ENCODE measurements at places on chromosomes 13 and 19.

DNA sequence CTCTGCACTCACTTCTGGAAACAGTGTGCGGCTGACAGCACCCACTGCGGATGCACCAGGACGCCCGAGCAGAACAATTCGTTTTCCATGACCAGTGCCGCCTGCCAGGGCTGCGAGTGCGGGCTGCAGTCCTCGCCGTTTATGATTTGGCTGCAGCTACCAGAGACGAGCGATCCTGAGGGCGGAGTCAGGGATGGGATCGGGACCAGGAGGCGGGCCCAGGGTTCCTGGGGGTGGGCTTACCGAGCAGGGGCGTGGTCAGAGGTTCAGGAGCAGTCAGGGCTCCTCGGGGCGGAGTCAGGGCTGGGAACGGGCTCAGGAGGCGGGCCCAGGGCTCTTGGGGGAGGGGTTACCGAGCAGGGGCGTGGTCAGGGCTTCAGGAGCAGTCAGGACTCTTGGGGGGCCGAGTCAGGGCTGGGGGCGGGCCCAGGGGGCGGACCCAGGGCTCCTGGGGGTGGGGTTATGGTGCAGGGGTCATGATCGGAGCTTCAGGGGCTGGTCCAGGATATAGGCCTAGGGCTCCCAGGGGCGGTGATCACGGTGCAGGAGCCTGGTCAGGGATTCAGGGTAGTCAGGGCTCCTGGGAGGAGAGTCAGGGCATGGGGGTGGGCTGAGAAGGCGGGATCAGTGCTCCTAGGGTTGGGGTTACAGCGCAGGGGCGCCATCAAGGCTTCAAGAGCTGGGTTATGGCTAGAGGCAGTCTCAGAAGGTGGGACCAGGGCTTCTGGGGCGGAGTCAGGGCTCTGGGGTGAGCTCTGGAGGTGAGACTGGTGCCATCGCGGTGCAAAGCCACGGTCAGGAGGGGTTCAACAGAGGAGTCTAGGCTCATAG, 1.7 kb downstream of the KLK4 start:
- DNase-seq: no peak

DNA sequence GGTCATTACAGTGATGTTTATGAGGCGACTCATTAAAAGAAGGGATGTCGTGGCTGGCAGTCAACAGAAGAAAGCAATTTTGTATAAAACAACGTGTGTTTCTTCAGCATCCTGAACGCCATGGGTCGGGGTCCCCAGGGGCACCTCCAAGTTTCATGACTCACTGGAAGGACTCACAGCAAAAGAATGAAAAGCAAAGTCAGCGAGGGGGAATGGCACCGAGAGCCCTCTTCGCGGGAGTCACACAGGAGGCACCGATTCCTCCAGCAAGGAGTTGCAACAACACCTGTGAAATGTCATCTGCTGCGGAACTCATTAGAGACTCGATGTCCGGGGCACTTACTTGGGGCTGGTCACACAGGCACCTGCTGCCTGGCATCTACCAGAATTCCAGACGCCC, 130.7 kb upstream of the PEG3 start:
- no peak for DNase-seq

DNA sequence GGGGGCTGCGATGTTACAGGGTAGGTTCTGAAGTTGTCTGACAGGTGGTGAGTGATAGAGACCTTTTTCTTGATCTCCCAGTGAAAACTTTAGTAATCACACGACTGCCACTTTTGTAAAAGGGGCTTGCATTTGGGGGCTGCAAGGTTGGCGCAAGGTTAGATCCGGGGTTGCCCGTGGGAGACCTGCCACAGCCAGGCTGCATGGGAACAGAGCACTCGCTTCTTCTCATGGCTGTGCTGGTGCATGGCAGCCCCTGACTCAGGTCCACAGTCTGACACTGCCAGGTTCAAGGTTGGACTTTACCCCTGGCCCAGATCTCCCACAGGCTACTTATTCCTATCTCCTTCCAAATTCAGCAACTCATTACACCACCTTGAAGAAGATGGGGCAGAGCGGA, 1190.4 kb downstream of the UQCRFS1 start:
- DNase-seq: no peak

DNA sequence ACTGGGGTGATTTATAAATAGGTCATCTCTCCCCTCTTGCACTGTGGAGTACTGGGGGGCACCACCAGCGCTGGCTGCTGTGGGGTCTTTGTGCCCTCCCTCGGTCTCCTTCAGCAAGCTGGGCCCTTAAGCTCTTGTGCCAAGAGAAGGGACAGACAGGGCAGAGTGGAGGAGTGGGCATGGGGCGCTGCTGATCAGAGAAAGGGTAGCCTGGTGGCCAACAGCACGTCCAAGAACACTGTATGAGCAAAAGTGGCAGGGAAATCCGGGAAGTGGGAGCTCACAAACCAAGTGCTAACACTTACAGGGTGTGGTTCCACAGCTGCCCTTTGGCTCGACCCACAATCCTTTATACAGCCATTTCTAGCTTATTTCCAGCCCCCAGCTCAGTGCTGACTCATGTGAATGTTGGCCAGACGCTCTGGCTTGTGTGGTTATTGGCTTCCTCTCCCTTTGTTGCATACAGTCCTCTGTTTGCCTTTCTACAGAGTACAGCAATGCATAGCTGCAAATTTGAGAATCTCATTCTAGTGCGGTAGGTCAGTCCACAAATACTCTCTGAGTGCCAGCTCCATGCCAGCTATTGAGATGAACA, 298.8 kb downstream of the SHISA2 start:
- peak; percentile 74 for DNase-seq

- DNase-seq: no peak
Measured at GRCh38 chr13:40163066-40164000, 503.1 kb downstream of the FOXO1 start.

GRCh38 chr19:11264452-11265176, 2.3 kb upstream of the DOCK6 start:
- no peak for DNase-seq

- DNase-seq: no peak
Measured at GRCh38 chr19:42411581-42412178, 15.5 kb downstream of the LIPE start.

DNA sequence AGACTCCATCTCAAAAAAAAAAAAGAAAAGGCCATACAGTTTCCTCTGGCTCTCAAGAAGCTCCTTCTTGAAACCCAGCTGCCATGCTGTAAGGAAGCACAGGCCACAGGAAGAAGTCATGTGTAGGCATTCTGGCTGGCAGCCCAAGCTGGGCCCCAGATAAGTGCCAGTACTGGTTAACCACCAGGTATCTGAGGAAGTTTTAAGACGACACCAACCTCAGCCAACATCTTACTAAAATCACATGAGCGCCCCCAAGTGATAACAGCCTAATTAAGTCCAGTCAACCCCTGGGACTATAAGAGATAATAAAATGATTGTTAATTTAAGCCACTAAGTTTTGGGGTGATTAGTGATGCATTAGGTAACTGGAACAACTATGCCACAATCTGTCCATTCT, 27.4 kb upstream of the AKT2 start:
- DNase-seq: no peak

GRCh38 chr13:113022391-113022744, 53.4 kb downstream of the MCF2L start:
- DNase-seq: no peak

- DNase-seq: no peak
Measured at GRCh38 chr13:99894105-99894839, 77.3 kb downstream of the ZIC5 start.

DNA sequence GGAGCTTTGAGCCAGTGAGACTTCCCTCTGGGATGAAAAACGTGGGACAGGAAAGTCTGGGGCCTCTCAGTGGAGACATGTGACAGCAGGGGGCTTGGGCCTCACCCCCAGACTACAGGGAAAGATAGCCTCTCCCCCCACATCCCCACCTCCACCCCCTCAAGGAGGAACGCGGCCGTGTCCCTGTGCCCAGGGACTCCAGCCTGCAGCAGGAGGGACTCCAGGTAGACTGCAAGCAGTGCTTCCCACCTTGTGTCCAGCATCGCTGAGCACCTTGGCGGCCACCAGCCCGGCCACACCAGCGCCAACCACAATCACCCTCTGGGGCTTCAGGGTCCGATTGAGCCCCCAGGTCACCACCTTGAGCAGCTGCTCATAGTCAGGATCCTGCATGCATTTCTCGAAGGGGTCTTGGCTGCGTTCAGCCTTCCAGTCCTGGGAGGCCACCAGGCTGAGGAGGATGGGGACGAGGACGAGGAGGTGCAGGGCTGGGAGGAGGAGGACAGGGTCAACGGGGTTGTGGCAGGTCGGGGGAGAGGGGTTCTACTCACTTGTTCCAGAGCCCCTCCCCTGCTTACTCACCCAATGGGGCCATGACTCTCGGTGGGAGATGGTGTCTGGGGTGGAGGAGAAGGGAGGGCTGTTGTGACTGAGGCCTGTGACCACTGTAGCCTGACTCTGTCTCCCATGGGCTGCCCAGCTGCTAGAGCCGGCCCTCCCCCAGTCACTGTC, 955 bp downstream of the IL4I1 start:
- no peak for DNase-seq

- DNase-seq: no peak
Measured at GRCh38 chr13:42379241-42379640, 107.3 kb downstream of the AKAP11 start.

DNA sequence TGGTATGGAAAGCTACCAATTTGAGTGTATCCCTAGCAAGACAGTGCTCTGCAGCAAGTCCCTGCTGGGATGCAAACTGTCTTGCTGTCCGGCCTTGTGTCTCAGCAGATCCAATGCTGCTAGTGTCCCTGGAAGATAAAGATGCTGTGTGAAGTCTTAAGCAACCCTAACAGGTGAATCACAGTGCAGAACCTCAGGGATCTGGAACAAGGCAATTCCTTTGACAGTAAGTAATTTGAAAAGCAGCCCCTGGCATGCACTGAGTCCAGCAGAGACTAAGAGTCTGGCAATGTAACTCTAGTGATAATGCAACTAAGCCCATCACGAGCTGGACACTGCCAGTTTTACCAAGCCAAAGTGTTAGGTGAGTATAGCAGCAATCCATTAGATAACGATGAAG, 1.7 kb upstream of the UCHL3 start:
- DNase-seq: no peak

DNA sequence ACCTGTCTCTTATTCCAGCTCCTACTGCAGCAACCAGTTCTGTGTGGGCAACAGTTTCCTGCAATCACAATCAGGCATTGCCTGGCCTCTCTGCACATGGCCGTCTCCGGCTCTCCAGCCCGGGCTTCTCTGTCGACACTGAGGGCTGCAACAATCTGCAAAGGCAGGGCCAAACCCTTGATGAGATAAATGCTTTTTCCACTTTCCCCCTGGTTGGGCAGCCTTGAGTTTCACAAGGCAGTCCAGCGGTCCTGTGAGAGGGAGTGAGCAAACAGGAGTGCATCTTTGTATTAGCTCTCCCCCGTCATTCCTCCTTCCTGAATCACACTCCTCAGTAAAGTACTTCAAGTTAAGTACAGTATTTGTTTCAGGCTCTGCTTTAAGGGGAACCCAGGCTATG, 40.7 kb upstream of the VWA8 start:
- peak; percentile 29 for DNase-seq

DNA sequence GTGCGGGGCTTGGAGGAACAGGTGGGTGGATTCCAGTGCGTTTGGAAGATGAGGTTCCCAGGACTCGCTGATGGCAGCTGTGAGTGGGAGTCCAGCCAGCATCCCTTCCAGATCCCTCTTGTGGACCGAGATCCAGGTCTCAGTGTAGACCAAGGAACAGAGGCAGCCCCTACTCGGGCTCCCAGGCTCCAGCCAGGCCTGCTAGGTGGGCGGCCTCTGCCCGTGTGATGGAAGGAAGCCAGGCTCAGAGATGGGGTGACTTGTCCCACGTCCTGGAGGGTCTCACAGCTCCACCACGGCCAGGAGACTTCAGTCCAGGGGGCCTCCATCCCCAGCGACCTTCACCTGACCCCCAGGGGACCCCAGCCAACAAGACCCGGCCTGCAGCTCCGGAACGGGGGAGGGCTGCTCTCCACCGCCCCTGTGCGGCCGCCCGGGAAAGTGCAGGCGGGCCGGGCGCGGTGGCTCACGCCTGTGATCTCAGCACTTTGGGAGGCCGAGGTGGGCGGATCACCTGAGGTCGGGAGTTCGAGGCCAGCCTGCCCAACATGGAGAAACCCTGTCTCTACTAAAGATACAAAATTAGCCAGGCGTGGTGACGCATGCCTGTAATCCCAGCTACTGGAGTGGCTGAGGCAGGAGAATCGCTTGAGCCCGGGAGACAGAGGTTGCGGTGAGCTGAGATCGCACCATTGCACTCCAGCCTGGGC, 729 bp upstream of the MADCAM1 start:
- no peak for DNase-seq

DNA sequence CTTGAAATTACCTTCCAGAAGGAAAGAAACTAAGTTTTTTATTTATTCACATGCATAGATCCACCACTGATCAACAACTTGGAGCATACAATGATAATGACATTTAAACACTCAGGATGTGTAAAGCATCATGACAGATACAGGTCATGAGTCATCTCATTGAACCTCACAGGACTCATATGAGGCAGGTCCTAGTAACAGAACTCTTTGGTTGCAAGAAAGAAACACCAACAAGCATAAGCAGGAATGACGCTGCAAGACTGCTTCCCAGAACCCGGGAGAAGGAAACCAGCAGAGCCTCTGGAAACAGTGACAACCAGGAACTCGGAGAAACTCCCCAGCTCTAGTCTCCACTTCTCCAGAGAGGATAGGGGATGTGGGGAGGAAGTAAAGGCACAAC, 60.8 kb upstream of the IPO5 start:
- DNase-seq: peak; percentile 26

GRCh38 chr19:5398693-5399057, 56.5 kb upstream of the ZNRF4 start:
- DNase-seq: no peak

DNA sequence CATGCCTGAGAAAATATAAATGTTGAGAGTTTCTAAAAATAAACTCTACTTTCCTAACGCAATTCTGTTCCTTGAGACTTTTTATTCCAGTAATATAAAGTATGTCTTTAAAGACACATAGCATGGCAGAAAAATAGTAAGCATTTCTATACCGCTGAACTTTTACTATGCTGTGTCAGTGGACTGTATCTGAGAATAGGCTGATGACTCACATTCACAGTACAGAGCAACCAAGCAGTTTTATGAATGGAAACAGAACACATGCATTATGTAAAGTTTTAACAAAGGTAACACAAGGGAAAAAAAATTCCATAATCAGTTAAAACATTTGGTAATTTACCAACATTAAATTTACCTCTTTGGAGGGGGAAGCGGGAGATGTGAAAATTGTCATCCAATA, 38.4 kb downstream of the ZDHHC20 start:
- no peak for DNase-seq
